Skin of body (tissue), 3 donors: ENCODE measurements at places on chromosomes 3 and 15. TPM values are rescaled to one million over a fixed set of nuclear protein-coding genes. Genes with fewer than 3 reads are reported as not detected.

ACTL6A gene
- 45.8 TPM for total RNA-seq

CCNB2 gene
- total RNA-seq, result 12.6 TPM

TNNC1 gene
- total RNA-seq, result 98.9 TPM

IL16 gene
- 8.9 TPM for total RNA-seq

GRK7 gene
- 0.10 TPM for total RNA-seq

SLC22A13 gene
- 0.30 TPM for total RNA-seq

PRR23A gene
- total RNA-seq, result not detected

ACAN gene
- total RNA-seq, result 8.3 TPM
